ENCODE measurements at places on chromosomes 7 and 10.
A peak's percentile ranks its signal among the peaks of the same experiment; 100 is the strongest.

GRCh38 chr10:124448696-124449169 is 1.1 kb downstream of the NKX1-2 start:
- no peak for DNase-seq

DNA sequence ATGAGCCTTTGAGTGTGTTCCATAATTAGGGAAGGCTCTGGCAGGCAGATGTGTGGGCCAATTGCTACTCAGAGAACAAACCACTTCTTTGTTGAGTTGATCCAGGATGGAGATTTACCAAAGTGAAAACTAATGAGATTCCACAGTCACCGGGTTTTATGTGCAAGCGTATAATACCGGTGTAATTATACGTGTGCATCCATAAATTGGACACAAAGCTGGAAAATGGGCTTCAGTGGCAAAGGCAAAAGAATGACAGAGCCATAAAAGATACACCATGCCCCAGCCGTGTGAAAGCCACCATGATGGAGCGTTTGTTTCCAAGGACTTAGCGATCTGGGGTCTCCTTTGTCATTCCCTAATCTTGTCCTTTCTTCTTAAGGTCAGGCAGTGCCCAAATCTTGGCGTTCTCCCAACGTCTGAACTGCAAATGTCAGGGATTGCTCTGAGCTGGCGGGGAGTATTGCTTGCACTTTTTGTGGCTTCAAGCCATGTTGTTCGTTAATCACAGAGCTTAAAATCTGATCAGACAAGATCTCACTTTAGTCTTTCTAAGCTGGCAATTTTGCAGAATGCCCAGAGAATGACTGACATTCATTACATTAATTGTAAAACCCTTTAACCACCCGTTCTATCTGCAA is 70.1 kb downstream of the NPTX2 start:
- DNase-seq: no peak

GRCh38 chr10:97719602-97720001 is 6.1 kb downstream of the MARVELD1 start:
- no peak for DNase-seq

GRCh38 chr7:1569833-1570632 is at the start of gene PSMG3:
PSMG3 (minus strand) TSS chr7:1570032; CDS start chr7:1569339, 693 bp downstream.
- DNase-seq: peak; percentile 80

Measured in stimulated activated CD8-positive, alpha-beta memory T cell treated with anti-CD3 and anti-CD28 coated beads, Interleukin-15, amount 100 ng/mL, for 4 hours (primary cell).